EH (cell line): ENCODE measurements at places on chromosomes 2 and 18.
A peak's percentile ranks its signal among the peaks of the same experiment; 100 is the strongest.

DNA sequence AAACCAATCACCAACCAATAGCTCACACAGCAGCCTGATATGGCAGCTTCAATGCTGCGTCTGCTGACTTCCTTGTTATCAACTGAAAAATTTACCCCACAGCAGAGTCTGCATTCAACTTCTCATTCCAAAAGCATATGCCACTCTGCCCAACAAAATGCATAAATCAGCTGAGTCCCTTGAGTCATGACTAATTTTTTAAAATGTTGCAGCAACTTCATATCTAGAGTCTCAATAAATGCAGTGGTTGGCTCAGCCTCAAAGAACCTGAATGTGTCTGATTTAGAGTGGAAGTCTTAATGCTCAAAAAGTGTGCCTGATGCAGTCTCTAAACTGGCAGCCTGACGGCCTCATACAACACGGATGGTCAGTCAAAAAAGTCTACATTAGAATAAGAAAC lies 46.5 kb downstream of the FARSB start:
- DNase-seq: peak; percentile 64

DNA sequence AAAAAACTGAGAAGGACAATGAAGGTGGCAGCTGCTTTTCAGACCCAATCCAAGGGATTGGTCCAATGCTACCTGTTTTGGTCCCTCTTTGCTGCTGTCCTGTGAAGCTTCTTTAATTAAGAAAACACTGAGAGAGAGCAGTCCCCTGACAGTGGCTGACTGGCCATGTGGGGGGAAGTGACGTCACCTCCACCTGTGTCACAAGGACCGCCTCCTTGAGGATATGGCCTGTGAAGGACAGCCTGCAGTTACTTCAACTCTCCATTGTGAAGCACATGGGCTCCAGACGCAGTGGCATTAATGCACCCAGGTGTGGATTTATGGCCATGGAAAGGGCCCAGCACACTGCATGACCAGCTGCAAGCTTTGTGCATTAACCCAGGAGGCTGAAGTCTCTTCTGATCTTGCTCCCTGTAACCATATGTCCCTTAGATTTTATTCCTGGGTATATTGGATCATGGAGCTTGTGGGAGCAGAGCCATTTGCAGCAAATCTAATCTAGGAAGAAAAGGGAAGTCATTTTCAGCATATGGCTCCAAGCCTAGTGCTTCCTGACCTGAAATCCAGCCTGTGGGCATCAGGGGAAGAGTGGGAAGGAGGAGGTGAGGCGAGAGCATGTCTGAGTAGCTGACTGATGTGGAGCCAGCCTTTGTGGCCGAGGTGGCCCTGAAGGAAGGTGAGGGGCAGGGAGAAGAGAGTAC lies 32.2 kb downstream of the KIF5C start:
- DNase-seq: no peak

GRCh38 chr2:20590704-20591515 lies 60.0 kb downstream of the HS1BP3 start:
- DNase-seq: peak; percentile 35

DNA sequence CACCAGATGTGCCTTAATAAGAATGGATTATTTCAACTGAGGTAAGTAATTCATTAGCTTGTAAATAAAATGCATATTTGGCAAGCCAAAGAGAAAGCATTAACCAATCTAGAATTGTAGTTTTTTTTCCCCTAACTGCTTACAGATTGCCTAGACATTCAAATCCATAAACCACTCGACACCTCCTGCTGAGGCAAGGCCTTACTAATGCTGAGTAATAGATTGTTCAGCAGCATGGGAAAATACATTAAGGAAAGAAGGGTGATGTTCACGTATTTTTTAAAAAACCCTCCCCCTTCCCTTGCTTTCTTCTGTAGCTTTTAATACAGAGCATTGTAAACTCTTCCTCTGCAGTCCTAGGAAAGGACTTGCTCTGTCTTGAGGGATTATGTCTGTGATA lies 17.0 kb upstream of the LINC00305 start:
- no peak for DNase-seq

- no peak for DNase-seq
Observed at GRCh38 chr2:118854507-118855345, 7.3 kb upstream of the EN1 start.

DNA sequence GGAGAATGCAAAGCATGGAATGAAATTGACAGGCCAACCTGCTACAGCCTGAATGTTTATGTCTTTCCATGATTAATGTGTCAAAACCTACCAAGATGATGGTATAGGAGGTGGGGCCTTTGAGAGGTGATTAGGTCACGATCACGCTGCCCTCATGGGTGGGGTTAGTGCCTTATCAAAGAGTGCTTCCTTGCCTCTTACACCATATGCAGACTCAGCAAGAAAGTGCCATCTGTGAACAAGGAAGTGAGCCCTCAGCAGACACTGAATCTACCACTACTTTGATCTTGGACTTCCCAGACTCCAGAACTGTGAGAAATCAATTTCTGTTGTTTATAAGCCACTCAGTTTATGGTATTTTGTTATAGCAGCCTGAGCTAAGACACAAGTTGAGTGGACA lies 147.5 kb upstream of the BCL2L11 start:
- no peak for DNase-seq

DNA sequence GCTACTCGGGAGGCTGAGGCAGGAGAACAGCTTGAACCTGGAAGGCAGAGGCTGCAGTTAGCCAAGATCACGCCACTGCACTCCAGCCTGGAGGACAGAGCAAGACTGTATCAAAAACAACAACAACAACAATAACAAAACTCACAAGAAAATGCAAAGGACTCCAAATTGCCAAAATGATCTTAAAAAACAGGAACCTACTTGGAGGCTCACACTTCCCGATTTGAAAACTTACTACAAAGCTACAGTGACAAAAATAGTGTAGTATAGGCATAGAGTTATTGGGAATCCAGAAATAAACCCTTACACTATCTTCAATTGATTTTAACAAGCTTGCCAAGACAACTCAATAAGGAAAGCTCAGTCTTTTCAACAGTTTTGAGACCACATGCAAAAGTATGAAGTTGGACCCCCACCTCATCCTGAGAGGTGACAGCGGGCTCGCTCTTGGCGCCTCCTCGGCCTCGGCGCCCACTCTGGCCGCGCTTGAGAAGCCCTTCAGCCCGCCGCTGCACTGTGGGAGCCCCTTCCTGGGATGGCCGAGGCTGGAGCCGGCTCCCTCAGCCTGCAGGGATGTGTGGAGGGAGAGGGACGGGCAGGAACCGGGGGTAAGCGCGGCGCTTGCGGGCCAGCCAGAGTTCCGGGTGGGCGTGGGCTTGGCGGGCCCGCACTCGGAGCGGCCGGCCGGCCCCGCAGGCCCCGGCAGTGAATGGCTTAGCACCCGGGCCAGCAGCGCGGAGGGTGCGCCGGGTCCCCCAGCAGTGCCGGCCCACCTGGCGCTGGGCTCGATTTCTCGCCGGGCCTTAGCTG lies 18.3 kb upstream of the ACVR2A start:
- DNase-seq: no peak

DNA sequence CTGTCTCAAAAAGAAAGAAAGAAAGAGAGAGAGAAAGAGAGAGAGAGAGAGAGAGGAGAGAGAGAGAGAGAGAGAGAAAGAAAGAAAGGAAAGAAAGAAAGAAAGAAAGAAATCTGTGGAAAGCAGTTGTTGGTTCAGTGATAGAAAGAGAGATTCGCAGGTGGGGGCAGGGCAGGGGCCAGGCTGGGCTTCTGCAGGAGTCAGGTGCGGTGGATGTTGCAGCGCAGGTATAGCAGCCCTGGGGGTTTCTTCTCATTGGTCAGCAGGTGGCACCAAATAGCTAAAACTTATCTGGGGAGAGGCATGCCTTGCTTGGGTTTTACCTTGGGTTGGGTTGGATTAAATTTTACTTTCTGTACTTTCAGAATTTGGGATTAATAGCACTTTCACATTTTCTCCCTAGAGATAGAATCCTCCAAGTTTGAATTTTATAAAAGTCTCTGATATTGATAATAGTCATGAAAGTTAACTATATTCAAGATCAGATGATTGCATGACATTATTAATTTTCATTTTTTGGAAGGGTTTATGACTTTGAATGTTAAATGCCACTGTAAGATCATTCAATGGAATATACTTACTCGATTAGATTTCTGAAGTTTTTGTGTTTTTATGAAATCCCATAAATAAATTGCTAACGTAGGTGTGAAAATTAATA lies 66.6 kb downstream of the SPTBN1 start:
- peak; percentile 61 for DNase-seq

- DNase-seq: no peak
Observed at GRCh38 chr18:4854671-4855070, 342.4 kb downstream of the AKAIN1 start.

DNA sequence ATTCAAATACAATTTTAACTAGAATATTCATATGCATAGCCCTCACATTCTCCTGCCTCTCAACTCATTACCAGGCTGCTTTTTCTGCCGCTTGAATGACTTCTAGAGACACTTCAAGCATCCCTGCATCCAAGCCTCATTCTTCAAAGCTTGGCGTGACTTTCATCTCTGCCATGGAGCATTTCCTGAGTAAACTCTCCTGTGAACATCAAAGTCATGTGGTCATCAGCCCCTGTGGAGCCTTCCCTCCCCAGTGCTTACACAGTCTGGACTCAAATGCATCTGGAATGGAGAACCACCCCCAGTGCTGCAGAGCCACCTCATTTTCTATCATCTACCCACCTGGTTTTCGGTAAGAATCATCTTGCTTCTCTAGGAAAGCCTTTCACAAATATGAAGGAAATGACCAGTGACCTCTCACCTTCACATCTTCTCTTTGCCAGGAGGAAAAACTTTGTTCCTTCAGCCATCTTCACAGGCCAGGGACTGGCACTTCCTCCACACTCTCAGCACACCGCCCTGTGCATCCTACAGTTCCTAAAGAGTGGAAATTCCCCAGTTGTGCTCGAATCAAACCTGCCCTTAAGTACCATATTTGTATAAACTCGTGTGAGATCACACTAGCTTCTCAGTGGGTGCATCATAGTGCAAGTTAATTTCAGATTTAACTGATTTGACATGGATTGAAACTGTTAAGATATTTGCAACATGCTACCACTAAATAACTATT lies 116.4 kb downstream of the COL6A3 start:
- peak; percentile 28 for DNase-seq

- DNase-seq: peak; percentile 92
Observed at GRCh38 chr2:43110442-43110871, 115.9 kb downstream of the ZFP36L2 start.

- DNase-seq: no peak
Observed at GRCh38 chr2:47518497-47519146, 115.7 kb downstream of the MSH2 start.

GRCh38 chr2:16680304-16680703 lies 14.7 kb upstream of the CYRIA start:
- no peak for DNase-seq

DNA sequence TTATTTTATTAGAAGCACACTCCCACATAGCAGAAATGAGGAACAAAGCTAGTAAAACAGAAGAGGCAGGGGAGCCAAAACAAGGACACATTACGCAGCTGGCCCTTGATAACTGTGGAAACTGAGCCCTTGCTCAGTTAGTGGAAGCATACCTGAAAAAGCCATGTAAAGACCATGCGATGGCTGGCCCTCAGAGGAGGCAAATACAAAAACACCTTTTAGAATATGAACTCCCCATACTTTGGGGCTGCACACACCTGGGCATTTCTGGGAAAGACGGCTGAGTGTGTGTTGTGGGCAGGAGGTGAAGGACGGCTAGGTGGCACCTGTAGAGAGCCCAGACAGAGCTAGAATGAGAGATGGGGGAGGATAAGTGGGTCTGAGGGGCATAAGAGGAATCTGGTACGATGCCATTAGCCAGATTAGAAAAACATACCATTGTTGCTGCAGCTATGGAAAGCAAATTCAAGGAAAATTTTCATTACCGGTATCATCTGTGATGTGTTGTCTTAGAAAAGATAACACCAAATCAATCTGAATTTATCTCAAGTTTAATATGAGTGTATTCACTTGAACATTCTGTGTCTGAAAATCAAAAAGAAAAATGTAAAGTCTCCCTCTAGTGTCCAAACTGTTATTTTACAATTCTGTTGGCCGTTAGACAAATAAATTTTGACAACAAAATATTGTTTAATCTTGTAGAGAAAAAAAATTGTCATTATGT lies 45.2 kb upstream of the SULT1C3 start:
- peak; percentile 10 for DNase-seq

DNA sequence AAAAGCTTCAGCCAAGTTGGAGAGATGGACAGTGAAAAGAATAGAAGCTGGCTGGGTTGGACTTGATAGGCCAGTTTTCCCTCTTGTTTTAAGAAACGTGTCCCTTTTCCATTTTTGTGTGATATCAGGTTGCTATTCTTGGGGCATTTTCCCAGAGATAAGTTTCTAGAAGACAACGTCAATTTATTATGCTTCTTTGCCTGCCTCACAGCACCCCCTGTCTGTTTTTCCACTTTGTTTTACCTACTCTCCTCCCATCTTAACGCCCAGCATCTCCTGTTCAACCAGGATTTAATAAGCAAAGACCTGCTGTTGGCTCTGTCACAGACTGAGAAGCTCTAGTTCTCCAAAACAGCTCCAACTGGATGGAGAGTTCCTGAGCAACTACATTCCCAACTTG lies 317.8 kb upstream of the ZNF521 start:
- DNase-seq: peak; percentile 44

GRCh38 chr2:196902828-196903227 lies 23.7 kb downstream of the PGAP1 start:
- DNase-seq: peak; percentile 28

- no peak for DNase-seq
Observed at GRCh38 chr18:24725644-24726415, 265.4 kb downstream of the HRH4 start.

DNA sequence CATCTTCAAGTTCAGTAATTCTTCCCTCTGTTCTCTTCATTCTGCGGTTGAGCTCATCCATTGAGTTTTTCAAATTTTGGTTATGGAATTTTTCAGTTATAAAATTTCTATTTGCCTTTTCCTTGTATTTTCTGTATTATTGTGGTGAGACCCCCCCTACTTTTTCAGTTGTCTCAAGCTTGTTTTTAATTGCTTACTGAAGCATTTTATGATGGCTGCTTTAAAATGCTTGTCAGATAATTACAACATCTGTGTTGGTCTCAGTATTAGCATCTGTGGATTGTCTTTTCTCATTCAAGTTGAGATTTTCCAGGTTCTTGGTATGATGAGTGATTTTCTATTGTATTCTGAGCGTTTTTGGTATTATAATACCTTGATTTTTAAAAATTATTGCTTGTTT lies 121.2 kb upstream of the REV1 start:
- DNase-seq: no peak
